ENCODE measurements at places on chromosomes 13 and 19. TPM values are rescaled to one million over a fixed set of nuclear protein-coding genes. Genes with fewer than 3 reads are reported as not detected.

DNA sequence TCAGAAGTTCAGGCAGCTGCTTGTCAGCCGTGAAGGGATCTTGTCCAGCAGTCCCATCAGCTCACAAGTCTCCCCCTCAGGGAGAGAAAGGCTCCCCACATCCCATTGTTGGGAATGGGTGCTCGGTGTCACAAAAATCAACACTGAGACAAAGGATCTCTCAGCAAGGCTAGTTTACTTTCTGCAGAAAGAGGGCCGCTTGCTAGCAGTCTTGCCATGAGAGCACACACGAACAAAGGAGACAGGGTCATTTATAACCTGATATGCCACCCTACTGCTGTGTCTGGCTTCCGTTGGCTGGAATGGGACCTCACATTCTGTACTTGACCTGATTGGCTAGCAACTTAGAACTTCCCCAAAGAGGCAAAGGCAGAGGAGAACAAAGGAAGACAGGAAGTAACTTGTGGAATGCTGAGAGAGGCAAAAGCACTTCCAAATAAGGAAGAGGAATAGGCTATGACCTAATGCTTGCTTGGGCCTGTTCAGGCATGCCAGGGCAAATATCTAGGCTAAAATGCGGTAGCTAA lies 8.7 kb upstream of the IGFL3 start:
- peaks cover 20% of the 10 kb centered on the region for H3K27me3 ChIP-seq
- H3K4me3 ChIP-seq, result no peak overlapping the region
- H3K36me3 ChIP-seq, result no peaks in the 10 kb centered on the region
- H3K4me1 ChIP-seq, result peaks cover 11% of the 10 kb centered on the region

Gene DCT
- not detected for total RNA-seq

- no peaks in the 10 kb centered on the region for H3K36me3 ChIP-seq
- no peaks in the 10 kb centered on the region for H3K27me3 ChIP-seq
- H3K4me3 ChIP-seq, result no peak overlapping the region
- H3K27ac ChIP-seq, result no peak overlapping the region
These were observed 1516.2 kb upstream of the PCDH20 start for GRCh38 chr13:62931853-62932252.

DNA sequence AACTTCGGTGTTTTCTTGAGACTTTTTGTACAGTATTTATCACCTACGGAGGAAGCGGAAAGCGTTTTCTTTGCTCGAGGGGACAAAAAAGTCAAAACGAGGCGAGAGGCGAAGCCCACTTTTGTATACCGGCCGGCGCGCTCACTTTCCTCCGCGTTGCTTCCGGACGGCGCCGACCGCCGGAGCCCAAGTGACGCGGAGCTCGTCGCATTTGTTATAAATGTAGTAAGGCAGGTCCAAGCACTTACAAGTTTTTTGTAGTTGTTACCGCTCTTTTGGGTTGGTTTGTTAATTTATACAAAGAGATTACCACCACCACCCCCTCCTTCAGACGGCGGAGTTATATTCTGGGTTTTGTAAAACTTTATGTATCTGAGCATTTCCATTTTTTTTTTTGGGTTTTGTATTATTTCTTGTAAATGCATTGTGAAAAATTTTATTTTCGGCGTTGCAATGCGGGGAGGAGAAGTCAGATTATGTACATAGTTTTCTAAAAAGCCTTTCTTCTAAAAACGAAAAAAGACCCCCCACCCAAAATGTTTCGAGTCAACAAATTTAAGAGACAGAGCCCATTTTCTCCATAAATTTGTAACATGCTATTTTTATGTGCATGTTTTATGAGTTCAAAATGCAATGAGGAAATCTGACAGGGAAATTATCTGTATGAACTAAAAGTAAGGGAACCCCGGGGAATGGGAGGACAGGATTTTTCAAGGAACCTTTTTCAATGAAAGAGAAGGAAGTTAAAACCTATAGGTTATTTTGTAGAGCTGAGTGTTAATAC lies 2.3 kb downstream of the SOX1 start:
- H3K36me3 ChIP-seq, result no peaks in the 10 kb centered on the region
- DNase-seq, result no peak
- no peak overlapping the region for H3K4me3 ChIP-seq

DNA sequence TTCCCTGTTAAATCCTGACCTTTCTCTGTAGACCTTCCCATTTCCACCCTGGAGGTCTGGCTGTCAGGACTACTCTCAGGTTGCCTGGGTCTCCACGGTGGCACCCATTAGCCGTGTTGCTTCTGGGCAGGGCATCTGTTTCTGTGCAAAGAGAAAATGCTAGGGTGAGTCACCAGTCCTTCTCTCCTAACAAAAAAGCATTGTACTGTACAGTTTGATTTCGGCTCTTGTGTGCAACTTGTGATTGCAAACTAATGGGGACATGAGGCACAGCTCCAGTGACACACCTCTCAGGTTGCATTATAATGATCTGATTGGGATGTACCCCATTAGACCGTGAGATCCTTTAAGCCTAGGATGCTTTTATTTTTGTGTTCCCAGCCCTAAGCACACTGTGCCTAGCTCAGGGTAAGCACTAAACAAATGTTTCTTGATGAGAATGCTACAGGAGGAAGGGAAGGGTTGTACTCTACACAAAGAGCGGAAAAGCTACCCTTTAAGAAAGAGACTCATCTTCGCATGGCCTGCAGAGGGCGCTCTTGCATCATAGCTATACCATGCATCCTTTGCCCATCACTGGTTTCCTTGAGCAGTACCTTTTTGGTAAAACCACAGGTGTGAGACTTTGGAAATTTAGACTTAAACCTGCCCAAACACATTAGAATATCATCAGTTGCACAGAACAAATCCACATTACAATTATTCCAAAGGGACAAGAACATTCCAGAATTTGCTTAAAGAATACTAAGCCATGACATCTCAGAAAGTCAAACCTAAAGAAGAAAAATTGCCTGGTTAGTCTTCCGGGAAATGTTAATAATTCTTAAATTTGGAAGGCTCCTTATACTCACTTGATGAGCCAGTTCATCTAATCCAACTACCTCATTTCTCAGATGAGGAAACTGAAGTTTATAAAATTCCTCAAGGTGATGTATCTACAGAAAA lies 20.3 kb upstream of the TRIM13 start:
- DNase-seq, result peak; percentile 72
- peak overlapping the region; percentile 79 for H3K27ac ChIP-seq
- no peaks in the 10 kb centered on the region for H3K27me3 ChIP-seq
- H3K4me3 ChIP-seq, result peak overlapping the region; percentile 41
- no peaks in the 10 kb centered on the region for H3K36me3 ChIP-seq

DNA sequence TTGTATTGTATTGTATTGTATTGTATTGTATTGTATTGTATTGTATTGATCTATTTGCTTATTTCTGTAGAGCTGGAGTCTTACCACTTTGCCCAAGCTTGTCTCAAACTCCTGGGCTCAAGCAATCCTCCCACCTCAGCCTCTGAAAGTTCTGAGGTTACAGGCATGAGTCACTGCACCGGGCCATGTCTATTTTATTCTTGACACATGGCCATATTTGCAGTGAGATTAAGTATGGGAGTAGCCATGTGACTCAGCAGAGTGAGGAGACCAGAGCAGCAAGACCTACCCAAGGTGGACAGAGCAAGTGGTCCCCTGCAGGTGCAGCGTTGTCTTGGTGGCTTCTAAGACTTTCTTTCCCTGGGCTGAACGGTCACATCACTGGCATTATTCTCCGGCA lies 49.1 kb upstream of the UBAC2 start:
- peaks cover 29% of the 10 kb centered on the region for H3K4me1 ChIP-seq
- peak; percentile 88 for DNase-seq
- no peaks in the 10 kb centered on the region for H3K36me3 ChIP-seq
- H3K4me3 ChIP-seq, result no peak overlapping the region
- H3K27me3 ChIP-seq, result no peaks in the 10 kb centered on the region

Gene F7
- not detected for total RNA-seq

DNA sequence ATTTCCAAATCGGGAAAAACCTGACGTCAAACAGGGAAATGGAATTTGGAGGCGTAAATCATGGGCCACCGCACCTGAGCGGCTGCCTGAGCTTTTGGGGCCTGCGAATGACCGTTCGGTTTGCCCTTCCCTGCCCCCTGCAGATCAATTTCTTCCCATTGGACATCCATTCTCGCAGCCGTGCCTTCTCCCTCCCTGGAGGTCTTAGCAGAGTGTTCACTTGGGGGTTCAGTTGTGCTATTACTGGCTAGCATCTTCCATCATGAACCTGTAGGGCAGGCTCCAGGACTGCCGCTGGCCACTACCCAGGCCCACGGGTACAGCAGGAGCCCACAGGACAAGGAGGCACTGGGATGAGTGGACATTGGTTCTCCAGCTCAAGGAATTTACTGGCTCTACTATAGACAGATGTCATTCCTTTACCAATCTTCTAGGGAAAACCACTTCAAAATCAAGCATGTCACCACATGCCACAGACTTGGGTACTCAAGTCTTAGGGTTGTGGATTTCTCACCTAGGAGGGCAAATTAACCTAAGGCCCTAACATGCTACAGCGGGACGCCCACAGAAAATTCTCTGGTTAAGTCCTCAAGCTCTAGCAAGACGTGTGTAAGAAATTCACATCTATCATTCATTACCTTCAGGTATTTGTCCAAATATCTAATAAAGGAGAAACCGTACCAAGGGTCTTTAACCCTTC lies 75.5 kb downstream of the COL4A1 start:
- no peaks in the 10 kb centered on the region for H3K27me3 ChIP-seq
- no peak overlapping the region for H3K27ac ChIP-seq
- DNase-seq, result no peak

- peak overlapping the region; percentile 95 for H3K27ac ChIP-seq
- H3K27me3 ChIP-seq, result no peaks in the 10 kb centered on the region
- peak overlapping the region; percentile 70 for H3K4me3 ChIP-seq
- H3K4me1 ChIP-seq, result peaks cover 60% of the 10 kb centered on the region
- DNase-seq, result no peak
- H3K36me3 ChIP-seq, result peaks cover 6% of the 10 kb centered on the region
These were observed 1.1 kb upstream of the FAM174C start for GRCh38 chr19:1274081-1274851.

- no peaks in the 10 kb centered on the region for H3K27me3 ChIP-seq
- H3K27ac ChIP-seq, result no peak overlapping the region
- no peak for DNase-seq
- H3K4me1 ChIP-seq, result no peaks in the 10 kb centered on the region
- no peak overlapping the region for H3K4me3 ChIP-seq
These were observed 330.5 kb upstream of the KLF12 start for GRCh38 chr13:74464670-74465069.

- DNase-seq, result peak; percentile 90
- H3K27ac ChIP-seq, result peak overlapping the region; percentile 93
- H3K36me3 ChIP-seq, result no peaks in the 10 kb centered on the region
- H3K4me1 ChIP-seq, result no peaks in the 10 kb centered on the region
These were observed 10.8 kb downstream of the FOSB start for GRCh38 chr19:45478454-45479238.

DNA sequence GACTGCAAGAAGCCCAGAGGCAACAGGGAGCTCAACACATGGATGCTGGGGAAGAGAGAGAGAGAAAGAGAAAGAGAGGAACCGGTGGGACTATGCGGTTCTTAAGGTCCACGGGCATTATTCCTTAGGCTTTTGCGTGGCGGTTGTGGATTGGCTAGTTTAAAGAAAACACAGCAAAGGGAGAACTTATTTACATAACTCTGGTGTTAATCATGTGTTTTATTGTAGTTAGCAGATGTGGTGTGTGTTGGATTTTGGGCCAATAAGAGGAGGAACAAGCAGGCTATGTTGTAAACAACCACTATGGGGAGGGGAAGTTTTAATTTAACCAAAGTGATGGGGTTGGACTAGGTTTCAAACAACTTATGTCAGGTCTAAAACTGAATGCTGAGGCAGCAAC lies 275.3 kb upstream of the KLF12 start:
- H3K27me3 ChIP-seq, result no peaks in the 10 kb centered on the region
- no peaks in the 10 kb centered on the region for H3K36me3 ChIP-seq
- H3K27ac ChIP-seq, result no peak overlapping the region
- no peak for DNase-seq

Gene SERPINE3
- total RNA-seq, result not detected

Gene ZNF563
- total RNA-seq, result 2.1 TPM

DNA sequence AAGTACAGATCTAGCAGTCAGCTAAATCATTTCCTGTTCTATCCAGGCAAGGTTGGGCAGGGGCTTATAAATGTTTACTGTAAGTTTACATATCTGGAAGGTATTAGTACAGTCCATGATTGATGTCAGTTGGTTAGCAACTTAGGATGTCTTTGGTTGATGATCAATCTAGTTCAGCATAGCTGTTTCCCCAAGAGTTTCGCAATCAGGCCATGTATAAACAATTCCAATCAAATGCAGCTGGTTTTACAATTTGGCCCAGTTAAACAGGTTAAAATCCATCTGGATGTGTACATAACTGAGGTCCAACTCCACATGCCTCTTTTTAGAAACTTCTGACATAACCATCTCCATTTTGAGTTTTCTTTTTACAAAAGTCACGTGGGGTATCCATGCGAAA lies 6.9 kb downstream of the ZNF221 start:
- H3K4me3 ChIP-seq, result no peak overlapping the region
- H3K4me1 ChIP-seq, result no peaks in the 10 kb centered on the region
- H3K36me3 ChIP-seq, result no peaks in the 10 kb centered on the region
- no peak for DNase-seq

GRCh38 chr13:86765462-86765861 lies 905.7 kb upstream of the SLITRK5 start:
- H3K27ac ChIP-seq, result no peak overlapping the region
- H3K36me3 ChIP-seq, result no peaks in the 10 kb centered on the region
- H3K4me3 ChIP-seq, result no peak overlapping the region
- no peak for DNase-seq
- no peaks in the 10 kb centered on the region for H3K27me3 ChIP-seq

Gene CYP4F2
- total RNA-seq, result not detected

- DNase-seq, result no peak
- no peak overlapping the region for H3K27ac ChIP-seq
- no peaks in the 10 kb centered on the region for H3K36me3 ChIP-seq
These were observed 410.9 kb upstream of the SPRY2 start for GRCh38 chr13:80751854-80752253.

Measured in PC-3 (cell line).